ENCODE measurements at places on chromosomes 5 and 9.

DNA sequence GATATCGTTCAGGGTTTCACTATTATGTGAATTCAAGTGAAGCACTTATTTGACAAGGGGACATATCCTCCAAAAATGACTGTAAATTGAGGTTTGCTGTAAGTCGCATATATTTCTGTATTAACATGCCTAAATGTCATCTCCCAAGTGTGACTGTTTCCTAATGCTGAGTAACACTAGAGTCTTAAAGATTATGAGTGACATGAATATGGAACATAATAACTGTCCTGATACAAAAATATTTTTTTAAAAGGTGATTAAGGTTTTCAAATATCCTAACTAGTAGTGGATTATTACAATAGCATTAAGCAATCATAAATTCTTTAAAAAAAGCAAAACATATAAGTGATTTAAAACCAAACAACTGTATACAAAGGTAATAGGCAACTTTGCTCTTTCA lies 3.6 kb downstream of the NFIB start:
- DNase-seq = no peak

GRCh38 chr9:34059281-34059680 lies 10.6 kb upstream of the UBAP2 start:
- DNase-seq = no peak

- DNase-seq = no peak
These were observed 365.1 kb upstream of the NUDT12 start for GRCh38 chr5:103927739-103928138.

- DNase-seq = no peak
These were observed 1.8 kb downstream of the CAVIN4 start for GRCh38 chr9:100579665-100580064.

- DNase-seq = no peak
These were observed 2.7 kb downstream of the RASGRF2 start for GRCh38 chr5:80962630-80963520.

DNA sequence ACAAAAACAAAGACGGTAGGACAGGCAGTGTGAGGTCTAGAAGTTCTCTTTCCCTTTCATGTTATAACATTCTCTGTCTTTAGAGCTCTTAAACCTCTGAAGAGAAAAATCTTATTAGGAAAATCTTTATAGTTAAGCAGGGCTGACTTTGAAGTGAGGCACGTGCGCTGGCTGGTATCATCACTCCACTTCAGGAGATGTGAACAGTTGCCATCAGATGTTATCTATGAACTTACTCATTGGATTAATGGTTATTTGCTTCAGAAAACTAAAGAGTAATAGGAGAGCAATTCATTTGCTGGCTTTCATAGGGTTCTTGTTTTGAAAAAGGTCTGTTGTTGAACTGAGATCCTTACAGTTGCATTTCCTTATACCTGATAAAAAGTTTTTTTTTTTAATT lies 25.7 kb downstream of the LRRTM2 start:
- no peak for DNase-seq

DNA sequence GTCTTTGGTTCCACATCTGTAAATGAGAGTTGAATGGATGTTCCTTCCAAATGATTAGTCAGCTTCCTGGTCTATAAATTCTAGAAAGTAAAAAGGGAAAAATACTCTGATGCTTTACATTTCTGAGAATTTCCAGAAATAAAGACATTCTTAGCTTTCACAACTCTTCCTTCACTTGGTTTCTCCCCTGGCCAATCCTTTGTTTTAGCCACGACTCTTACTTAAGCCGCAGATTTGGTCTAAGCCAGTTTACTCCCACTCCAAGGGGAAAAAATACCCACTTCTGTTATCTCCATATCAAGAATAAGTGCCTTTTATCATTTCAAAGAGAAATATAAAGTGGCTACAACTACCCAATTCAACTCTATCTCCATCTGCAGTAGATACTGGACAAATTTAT lies 29.7 kb downstream of the PWWP2A start:
- no peak for DNase-seq

GRCh38 chr9:127058011-127058644 lies 64.3 kb downstream of the ANGPTL2 start:
- no peak for DNase-seq

GRCh38 chr5:59143926-59144333 lies 561.1 kb downstream of the RAB3C start:
- DNase-seq = no peak

DNA sequence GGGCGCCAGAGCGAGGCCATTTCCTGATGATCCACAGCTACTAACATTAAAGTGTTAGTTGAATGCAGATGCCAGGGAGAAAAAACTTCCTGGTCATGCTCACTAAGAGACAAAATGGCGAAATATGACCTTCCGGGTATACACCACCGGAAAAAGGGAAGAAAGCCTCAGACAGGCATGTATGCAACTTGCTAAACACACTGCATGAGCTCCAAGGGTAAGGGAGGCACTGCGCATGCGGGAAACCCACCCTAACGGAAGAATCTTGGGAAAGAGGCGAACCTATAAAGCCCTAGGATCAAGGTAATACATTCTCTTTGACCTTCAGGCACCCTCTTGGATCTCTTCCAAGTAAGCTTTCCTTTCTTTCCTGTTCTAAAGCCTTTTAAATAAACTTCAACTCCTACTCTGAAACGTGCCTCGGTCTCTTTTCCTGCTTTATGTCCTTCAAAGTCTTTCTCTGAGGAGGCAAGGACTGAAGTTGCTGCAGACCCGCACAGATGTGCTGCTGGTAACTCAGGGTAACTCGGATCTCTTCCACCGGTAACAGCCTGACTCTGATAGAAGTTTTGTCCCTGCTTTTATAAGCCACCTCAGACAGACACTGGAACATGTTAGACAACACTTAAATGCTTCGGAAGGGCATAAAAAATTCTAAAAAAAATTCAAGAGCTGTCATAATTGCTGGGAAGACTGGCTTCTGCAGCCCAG lies 64.9 kb downstream of the DTWD2 start:
- no peak for DNase-seq

DNA sequence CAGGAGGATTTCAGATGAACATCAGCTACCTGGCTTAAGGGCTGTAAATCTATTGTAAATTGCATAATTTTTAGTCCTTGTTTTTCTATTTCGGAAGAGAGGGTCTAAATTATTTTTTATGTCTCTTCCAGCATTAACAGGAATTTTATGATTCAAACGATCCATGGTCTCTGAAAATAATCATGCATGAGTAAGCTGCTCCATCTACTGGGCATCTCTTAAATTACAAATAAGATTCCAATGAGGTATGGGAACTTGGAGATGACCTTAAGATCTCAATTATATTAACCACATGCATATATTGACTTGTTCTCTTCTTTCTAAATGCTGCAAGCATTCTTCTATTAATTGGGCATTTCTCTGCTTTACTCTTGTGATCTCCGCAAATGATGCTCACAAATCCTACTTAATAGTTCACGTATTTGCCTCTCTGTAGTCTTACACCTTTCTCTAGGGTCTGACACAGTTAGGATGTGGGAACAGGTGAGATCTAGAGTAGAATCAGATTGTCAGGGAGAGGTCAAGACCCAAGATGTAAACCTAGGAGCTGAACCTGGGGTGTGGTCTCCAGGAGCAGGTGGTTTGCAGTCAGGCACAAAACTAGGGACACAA lies 86.9 kb downstream of the NUDT12 start:
- DNase-seq = no peak

- DNase-seq = no peak
These were observed 70.2 kb downstream of the SLC25A46 start for GRCh38 chr5:110809006-110809405.

DNA sequence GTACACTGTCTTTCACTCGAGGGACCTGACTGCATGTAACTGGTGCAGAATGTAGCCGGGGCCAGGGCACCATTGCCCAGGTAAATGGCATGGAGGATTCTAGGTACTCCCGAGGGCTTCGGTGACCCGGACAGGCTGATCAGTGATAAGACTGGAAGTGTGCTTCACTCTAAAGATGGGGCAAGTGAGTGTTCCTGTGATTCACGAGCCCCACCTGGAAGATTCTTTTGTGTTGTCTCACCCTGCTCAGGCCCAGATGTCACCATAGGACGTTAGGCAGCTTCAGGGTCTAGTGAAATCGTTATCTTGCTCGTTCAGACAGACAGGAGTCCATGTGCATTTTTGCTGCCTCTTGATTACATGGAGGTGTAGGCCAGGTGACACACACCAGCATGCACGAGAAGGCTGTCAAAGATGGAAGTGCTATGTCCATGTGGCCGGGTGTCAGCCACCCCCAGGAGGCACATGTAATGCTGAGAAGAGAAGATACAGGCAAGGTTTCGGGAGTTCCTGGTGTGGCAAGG lies 73.9 kb downstream of the WNK2 start:
- DNase-seq = no peak

- DNase-seq = no peak
These were observed 20.8 kb upstream of the TCERG1 start for GRCh38 chr5:146426305-146426704.

- peak; percentile 34 for DNase-seq
These were observed 51.4 kb downstream of the PFDN1 start for GRCh38 chr5:140251527-140251973.

- no peak for DNase-seq
These were observed 128.4 kb upstream of the TRPM3 start for GRCh38 chr9:71249729-71250317.

DNA sequence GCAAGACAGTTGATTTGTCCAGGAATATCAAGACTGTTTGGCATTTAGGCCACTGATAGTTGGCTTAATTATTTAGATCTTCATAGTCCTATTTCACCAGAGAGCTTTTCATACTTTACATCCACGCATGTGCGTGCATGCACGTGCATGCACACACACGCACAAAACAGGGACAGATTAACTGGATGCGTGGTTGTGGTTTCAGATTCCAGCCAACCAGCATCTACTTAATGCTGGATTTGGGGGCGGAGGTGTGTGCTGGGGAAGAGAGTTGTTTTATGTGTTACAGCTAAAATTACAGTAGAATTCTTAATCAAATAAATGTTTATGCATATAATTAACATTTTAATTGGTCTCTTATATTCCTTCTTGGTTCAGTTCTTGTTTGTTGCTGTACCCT lies 7.3 kb downstream of the RNF14 start:
- DNase-seq = no peak

GRCh38 chr5:56356121-56356835 lies 123.1 kb upstream of the ANKRD55 start:
- DNase-seq = no peak

DNA sequence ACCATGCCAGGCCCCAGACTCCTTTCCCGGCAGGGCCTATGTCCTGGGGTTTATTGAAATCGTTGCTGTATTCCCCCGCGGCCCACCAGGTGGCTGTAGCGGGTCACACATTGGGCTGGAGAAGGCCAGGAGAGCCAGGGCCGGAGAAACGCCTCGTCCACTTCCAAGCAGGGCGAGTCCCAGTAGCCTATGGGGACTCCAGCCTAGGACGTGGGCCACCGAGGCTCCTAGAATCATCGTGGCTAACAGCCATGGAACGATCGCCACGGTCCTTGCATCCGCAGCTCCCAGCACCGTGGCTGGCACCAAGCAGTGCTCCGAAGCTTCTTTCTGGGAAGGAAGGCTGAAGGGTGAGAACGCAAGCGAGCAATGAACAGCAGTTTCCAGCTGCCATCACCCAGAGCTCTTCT lies 87.7 kb downstream of the ENTREP1 start:
- DNase-seq = no peak

GRCh38 chr5:154470137-154470536 lies 7.9 kb downstream of the HAND1 start:
- no peak for DNase-seq

- no peak for DNase-seq
These were observed 8.0 kb upstream of the TMEM171 start for GRCh38 chr5:73112359-73112758.

DNA sequence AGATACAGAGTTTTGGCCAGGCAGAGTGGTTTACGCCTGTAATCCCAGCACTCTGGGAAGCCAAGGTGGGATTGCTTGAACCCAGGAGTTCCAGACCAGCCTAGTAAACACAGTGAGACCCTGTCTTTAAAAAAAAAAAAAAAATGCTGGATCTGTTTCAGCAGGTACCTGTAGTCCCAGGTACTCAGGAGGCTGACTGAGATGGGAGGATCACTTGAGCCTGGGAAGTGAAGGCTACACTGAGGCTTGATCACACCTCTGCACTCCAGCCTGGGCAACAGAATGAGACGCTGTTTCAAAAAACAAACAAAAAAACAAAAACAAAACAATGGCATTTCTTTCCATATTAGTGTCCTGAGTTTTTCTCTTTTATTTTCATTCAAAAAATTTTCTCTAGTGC lies 19.0 kb downstream of the UNC13B start:
- DNase-seq = no peak

- DNase-seq = no peak
These were observed 4.7 kb upstream of the LCN2 start for GRCh38 chr9:128144239-128145181.

DNA sequence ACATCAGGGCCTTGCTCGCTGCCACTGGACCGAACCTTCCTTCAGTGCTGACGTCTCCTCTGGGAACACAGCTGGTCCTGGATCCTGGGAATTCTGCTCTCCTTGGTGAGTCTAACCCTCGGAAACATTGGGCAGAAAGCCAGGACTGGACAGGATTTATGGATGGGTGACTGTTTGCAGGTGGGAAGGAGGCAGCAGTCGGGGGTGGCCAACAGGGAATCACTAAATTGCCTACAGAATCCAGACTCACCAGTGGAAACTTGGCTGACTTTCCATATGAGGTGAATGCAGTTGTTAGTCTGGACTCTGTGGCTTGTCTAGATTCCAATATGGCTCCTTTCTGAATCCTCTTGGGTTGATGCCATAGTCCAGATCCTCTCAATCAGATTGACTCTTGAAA lies 203.1 kb downstream of the SAXO1 start:
- DNase-seq = no peak

GRCh38 chr5:89445106-89445745 lies 562.2 kb upstream of the MEF2C start:
- DNase-seq = no peak

DNA sequence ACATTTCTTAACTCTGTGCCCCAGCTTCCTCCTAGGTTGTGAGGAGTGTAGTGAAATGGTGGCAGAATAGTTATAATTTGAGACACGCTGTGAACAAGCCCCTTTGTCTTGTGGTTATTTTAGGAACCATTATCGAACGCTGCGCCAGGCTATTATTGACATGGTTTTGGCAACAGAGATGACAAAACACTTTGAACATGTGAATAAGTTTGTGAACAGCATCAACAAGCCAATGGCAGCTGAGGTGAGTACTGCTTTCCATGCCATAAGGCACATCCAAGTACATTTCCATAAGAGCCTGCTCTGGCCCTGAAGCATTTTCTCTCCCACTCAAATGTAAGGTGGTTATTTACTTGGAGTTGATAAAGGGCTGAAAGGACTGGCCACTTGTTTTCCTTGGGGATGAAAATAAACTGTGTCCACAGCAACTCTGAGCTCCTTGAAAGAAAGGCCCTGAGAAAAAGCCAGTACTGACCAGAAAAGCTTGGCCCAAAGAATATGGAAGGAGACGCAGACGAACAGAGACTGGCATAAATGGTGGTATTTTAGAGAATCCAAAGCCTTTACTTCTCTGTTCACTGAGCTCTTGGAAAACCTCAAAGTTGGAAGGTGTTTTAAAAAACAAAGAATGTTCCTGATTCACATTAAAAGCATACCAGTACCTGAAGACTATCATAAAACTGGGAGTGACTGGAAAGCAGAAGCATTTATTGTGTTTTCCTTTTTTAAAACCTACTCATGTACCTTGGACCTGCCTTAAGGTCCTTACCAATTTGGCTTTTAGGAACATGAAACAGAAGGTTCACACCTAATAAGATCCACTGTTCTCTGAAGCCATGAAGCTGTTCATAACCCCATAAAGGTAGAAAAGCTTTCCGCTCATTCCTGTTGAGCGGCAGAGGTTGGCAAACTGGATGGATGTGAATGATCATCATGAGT lies 72.2 kb downstream of the WDR41 start:
- DNase-seq = no peak

GRCh38 chr9:38620483-38621433 lies at the start of gene ANKRD18A:
ANKRD18A (minus strand) TSS chr9:38620596; CDS start chr9:38620285, 311 bp downstream.
- peak; percentile 50 for DNase-seq
